ENCODE measurements at places on chromosomes 3 and 15.

DNA sequence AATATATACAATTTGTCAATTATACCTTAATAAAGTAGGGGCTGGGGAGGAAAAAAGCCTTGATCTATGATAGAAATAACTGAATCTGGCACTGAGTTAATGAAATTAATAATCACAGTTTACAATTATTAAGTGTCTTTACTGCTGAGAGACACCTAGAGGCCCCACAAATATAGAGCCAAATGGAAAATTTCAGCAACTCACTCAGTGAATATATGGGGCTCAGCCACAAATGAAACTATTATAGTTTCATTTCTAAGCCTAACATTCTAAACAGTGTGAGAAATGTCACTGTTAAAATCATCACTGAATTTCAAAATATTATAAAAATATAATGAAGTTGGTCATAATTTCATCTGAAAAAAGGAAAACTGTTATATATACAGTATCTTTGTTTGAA is 40.3 kb downstream of the GNB4 start:
- DNase-seq: no peak

- peak; percentile 72 for DNase-seq
Observed at GRCh38 chr3:46705022-46705530, 3.9 kb downstream of the TMIE start.

GRCh38 chr3:129506231-129506742 is 22.2 kb upstream of the RHO start:
- no peak for DNase-seq

GRCh38 chr15:23606226-23606625 is 40.8 kb downstream of the MKRN3 start:
- DNase-seq: no peak

- DNase-seq: no peak
Observed at GRCh38 chr3:123404391-123404790, 44.5 kb downstream of the ADCY5 start.

DNA sequence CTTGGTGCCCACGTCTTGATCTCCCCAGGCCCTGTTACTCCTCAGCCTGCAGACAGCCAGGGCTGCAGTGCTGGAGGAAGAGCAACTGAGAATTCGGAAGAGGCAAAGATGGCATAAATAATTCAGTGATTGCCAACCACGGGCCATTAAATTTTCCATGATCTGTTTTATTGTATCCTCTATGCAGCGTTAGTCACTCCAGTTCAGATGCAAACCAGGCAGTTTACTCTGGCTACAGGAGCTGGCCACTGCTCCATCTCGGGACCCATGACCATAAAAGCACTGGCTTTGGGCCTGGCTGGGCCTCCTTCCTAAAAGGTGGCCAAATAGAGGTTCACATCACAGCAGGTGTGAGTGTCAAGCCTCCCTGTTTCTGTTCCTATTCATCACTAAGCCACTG is 137.6 kb upstream of the TLE3 start:
- no peak for DNase-seq

DNA sequence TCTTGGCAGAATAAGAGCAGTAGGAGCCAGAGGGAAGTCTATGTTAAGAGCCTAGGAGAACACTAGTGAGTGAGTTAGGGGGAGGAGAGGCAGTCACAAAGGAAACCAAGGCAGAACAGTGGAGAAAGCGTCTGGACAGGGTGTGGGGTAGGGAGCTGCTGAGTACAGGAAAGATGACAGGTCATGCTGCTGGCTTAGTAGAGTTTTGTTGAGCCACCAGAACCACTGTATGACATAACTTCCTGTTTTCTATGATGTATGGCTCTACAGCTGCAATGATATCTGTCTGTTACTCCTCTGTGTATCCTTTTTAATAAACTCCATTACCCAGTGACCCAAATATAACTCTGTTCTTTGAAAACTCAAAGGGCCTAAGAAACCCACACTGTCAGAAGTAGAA is 10.6 kb upstream of the STT3B start:
- DNase-seq: no peak

DNA sequence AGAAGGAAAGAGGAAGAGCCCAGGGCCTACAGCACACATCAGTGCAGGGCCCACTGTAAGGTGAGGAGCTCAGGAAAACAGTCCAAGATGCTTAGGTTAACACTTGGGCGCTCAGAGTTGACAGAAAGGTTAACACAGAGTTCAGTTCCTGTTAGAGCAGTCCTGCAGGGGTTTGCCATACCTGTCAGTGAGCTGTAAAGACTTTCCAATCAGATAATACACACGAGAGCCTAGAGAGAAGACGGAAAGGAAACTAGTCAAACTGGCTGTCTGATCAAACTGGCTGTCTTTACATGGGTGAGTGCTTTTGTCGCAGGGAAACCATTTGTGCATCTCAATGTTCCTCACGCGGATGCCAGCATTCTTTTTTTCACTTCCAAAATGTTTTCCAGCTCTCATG is 61.4 kb upstream of the ARHGEF26 start:
- peak; percentile 67 for DNase-seq

DNA sequence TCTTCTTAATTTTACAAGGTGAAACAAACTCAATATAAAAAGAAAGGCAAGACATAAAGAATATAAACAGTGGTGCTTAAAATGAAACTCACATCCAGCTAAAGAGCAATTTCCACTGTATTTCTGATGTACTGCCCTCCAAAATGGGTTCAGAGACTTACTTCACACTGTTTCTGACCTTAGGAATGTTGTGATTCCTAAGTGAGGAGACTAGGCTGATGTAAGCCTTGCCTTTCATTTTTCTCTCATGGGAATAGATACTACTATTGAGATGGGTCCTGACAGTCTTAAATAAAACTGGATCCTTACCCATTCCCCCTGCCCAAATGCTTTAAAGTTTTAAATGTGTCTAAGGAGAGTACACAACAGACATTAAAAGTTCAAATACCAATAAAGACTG is 86.9 kb downstream of the CBLB start:
- DNase-seq: no peak

- DNase-seq: no peak
Observed at GRCh38 chr15:95739131-95739530, 591.4 kb upstream of the NR2F2 start.

GRCh38 chr3:187014417-187014864 is 84.1 kb downstream of the ST6GAL1 start:
- no peak for DNase-seq

DNA sequence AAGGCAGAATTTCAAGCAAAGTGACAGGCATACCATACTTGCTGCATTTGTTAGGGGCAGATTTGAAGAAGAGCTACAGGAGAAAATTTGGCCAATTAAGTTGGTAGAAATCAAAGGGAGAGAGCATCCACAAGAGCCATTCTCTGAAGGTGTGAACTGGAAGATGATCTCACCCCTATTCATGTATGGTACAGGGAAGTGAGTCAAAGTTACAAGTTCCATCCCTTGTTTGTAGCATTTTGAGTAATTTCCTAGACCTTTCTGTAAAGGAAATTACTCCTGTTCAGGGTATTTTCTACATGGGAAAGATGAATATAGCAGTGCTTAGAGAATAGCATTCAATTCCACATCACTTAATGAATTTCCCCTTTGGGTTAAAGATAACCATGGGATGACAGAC is 28.4 kb downstream of the TTC14 start:
- no peak for DNase-seq

DNA sequence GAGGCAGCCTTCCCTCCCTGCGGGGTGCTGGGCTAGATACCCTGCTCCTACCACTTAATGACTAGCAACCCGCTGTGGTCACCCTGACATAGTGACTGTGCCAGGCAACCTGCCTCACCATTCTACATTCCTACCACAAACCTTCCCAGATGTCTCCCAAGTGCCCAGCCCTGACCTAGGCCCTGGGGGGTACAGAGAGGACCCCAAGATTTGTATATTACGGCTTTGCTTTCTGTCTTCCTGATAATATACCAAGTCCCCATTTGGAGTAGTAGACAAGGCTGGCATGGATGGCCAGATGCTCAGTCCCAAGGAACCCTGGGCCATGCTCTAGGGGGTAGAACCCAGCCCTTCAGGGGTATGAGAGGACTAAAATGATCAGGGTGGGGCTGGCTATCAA is 31.0 kb downstream of the ESYT3 start:
- no peak for DNase-seq

DNA sequence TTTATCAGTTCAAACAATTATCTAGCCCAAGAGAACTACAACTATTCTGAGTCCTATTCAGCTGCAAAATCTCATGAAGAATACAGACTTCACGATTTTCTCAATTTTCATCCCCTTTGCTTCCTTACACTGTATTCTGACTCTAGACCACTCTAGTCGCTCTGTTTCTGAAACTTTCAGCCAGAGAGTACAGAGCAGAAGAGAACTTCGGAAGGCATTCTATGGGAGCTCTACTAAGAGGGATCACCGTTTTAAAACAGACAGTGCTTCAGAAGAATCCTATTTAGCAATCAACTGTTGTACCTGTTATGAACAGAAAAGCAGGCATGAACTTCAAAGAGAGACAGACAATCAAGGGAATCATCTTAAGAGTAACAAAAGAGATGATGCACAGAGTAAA is 419.4 kb downstream of the SHQ1 start:
- no peak for DNase-seq

DNA sequence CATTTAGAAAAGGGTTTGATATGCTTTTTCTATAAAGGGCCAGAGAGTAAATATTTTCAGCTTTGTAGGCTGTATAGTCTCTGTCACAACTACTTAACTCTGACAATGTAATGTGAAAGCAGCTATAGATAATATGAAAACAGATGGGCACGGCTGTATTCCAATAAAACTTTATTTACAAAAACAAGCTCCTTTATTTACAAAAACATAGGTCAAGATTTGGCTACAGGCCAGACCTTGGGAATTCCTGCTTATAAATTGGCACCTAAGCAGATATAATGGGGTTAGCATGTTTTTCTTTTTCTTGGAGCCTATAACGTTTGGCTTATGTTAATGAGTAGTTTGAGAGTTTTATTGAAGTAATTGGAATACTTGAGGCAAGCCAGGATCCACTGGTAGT is 119.4 kb upstream of the CGNL1 start:
- DNase-seq: no peak

- DNase-seq: no peak
Observed at GRCh38 chr3:157109267-157110141, 50.4 kb downstream of the CCNL1 start.

GRCh38 chr15:50883903-50884302 is 24.6 kb upstream of the AP4E1 start:
- no peak for DNase-seq

- no peak for DNase-seq
Observed at GRCh38 chr3:160763073-160763472, 7.0 kb downstream of the PPM1L start.

DNA sequence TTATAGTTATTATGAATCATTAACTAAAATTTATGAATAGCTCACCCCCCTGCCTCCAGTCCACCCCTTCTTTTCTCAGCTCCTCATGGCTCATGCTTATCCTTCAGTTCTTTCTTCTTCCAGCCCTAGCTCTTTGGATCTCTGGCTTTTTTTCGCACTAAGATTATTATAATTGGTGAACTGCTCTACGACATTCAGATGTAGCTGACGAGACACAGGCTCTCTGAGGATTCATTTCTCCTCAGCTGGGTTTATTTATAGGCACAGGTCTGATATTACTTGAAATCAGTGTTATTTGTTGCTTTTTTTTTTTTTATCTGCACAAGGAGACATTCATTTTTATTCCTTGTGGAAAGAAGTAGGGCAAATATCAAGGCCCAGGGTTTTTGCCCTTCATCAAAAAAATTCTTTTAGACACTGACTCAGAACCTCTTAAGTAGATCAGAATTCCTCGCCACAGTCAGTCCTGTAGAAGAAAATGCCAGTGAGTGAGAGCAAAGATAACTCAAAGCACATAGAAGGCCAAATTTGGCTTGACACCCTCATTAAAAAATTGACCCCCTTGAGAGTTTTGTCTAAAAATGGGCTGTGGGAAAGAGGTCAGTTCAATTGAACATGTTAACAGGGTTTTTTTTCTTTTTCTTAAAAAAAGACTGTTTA is 106.6 kb downstream of the MYH15 start:
- no peak for DNase-seq

- DNase-seq: peak; percentile 72
Observed at GRCh38 chr3:142850395-142851023, 38.4 kb downstream of the PCOLCE2 start.

DNA sequence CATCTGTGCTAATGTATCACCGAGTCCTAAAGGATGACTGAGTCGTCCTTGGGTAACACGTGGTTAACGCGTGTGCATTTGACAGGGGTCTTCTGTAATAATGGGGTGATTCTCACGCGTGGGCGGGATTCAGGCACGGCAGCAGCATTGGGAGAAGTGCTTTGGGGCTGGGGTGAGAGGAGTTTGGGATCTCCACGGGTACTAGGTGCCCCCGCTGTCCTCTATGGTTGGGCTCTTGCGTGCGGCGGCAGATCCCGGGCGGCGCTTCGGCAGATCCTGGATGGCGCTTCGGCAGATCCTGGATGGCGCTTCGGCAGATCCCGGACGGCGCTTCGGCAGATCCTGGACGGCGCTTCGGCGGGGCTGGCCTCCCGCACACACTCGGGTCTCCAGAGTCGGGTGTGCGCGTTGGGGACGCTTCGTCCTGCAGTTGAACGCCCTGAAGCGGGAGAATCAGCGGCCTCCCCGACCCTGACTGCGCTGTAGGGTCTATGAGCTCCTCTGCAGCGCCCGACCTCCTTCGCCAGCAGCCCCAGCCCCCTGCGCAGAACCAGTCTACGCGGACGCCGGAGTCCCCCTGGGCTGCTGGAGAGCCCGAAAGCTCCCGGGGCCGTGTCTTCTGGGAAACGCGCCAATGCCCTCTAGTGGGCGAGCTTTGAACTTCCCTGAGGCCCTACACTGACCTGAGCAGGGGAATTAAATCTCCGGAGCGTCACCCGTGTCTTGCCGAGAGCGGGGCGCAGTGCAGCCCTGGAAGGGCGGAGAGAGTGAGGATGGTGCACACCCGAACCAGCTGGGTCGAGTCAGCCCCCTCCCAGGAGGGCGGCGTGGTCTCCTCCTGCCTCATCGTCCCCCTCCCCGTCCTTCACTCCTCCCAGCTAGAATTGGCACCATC is 48.1 kb upstream of the EPHB3 start:
- DNase-seq: peak; percentile 80

- no peak for DNase-seq
Observed at GRCh38 chr3:196609805-196610515, 29.5 kb upstream of the NRROS start.

GRCh38 chr15:96042734-96043224 is 287.7 kb upstream of the NR2F2 start:
- DNase-seq: no peak

GRCh38 chr3:52053307-52054304 is 2.8 kb downstream of the DUSP7 start:
- peak; percentile 40 for DNase-seq

GRCh38 chr3:140717921-140718320 is 40.1 kb downstream of the TRIM42 start:
- DNase-seq: no peak

GRCh38 chr3:18807593-18807992 is 340.7 kb upstream of the KCNH8 start:
- DNase-seq: no peak

Measured in HT-29 (cell line).